ENCODE measurements at places on chromosomes 3 and 15.

DNA sequence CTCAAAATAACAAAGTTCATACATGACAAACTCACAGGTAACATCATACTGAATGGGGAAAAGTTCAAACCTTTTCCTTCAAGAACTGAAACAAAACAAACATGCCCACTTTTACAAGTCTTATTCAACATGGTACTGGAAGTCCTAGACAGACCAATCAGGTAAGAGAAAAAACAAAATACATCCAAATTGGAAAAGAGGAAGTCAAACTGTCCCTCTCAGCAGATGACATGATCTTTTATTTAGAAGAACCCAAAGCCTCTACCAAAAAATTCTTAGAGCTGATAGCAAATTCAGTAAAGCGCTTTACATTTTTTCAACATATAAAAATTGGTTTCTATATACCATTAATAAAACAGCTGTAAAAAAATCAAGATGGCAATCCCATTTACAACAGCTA, 219.4 kb downstream of the STAG1 start:
- no peak for DNase-seq

DNA sequence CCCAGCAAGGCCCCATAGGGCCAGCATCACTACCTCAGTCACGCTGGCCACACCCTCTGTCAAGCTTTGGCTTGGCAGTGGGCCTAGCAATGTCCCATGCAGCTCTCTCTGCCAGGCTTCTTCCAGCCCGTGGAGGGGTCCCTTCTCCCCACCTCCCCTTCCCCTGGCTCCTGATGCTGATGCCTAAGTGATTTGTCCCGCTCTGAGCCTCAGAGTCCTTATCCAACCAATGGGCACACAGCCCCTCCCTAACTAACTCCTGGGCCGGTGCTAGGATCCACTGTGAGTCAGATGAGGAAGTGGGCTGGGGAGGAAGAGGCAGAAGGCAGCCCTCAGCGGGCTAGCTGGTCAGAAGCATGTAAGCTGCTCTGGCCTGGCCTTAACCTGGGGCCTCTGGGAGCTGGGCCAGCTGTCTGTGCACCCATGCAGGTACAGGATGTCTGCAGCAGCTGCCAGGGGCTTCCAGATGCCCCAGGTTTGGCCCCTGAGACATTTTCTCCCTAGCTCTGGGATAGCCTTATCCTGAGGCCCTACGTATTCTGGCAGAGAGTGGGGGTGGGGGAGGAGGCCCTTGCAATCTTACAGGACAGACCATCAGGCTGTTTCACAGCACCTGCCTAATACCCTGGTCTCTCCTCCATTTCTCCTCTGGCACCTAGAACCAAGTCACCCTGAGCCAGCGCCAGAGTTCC, 740 bp upstream of the ZBTB47 start:
- DNase-seq, result no peak

DNA sequence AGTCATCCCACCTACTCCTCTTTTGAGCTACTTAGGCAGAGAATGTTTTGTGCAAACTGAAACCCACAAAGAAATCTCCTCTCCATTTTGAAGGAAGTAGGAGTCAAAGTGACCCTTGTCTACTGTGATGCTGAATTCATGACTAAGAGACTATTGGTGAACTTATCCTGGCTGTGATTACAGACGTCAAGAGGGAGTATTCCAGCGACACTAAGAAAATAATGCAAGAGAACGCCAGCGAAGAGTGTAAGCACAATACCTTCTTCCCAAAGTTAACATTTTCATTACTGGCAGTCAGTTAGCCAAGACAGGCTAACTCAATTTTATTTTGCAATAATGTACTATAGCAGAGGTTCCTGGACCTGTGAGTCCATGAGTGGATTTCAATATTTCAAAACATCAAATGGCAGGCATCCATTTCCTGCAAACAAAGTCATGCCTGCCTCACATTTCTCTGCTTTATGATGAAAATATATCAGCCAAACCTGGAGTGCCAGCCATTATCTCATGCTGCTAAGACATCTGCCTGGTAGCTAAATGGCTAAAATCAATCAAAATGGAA, 59.0 kb downstream of the CTNNB1 start:
- no peak for DNase-seq

- DNase-seq, result no peak
Measured at GRCh38 chr3:32780071-32780734, 37.6 kb upstream of the TRIM71 start.

- no peak for DNase-seq
Measured at GRCh38 chr3:153399636-153400035, 237.6 kb downstream of the RAP2B start.

- DNase-seq, result no peak
Measured at GRCh38 chr15:23069496-23070166, 30.3 kb upstream of the TUBGCP5 start.

DNA sequence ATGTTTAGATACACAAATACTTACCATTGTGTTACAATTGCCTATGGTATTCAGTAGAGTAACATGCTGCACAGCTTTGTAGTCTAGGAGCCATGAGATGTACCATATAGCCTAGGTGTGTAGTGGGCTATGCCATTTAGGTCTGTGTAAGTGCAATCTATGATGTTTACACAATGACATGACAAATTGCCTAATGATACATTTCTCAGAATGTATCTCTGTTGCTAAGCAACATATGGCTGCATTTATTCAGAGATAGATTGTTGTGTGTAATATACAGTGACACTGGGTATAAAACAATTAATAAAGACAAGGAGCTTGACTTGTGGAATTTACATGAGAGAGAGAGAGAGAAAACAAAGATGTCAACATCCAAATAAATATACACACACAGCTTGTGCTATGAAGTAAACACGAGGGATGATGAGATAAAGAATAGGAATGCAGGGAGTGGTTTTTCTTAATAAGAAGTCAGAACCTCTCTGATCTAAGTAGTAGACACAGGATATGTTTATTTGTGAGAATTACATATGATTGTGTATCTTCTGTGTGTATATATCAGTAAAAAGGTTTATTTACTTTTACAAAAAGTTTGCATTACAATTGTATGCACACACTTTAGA, 110.0 kb downstream of the KCNAB1 start:
- DNase-seq, result no peak

- no peak for DNase-seq
Measured at GRCh38 chr3:60528651-60529050, 722.6 kb downstream of the FHIT start.

DNA sequence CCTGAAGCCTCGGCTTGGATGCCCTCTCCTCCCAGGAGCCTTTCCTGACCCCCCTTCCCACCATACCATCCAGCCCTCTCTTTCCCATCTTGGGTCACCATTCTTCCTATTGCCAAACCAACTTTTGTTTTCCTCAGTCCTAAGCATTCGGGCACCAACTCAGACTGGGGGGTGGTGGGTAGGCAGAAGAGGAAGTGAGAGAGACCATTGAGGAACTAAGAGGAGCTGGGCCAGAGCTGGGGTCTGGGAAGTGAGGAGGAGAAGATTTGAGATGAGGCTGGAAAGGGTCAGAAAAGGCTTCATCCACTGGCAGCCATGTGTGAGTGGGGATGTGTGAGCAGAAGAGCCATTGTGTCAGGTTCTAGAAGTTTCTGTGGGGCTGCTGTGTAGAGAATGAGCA, 37.7 kb downstream of the TKT start:
- no peak for DNase-seq

Measured in caudate nucleus (tissue), 63 donors.